ENCODE measurements at places on chromosomes 2 and 18.

GRCh38 chr2:227339098-227339599 lies 14.1 kb downstream of the MFF start:
- DNase-seq, result no peak

DNA sequence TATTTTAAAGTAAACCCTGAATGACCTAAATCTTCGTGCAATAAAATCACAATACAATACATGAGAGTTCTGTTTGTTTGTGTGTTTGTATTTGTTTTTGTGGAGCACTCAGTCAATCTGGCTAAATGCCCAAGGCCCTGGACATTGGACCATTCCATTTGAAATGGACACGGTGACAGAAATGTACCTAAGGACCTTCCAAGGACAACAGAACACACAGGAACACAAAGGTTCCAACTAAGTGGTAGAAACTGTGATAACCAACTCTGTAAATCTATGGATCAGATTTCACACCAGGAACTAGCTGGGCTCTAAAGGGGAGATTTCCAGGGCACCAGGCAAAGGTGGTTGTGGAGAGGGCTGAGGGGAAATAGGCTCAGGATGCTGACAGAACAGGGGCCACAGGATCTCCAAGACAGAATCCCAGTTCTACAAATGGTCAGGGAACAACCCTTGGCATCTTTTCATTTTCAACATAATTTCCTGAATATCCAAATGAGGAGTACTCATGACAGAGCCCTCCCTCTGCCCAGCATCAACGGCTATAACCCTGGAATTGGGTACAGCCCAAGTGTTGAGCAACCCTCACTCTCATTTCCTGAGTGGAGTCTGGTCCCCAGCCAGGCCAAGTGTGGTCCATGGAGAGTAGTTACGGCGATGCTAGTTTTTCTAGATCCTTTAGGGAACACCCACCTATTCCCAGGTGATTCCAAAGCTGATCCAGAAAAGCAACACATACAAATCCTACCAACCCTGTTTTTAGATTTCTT lies 78.4 kb downstream of the NCKAP5 start:
- DNase-seq, result no peak

- no peak for DNase-seq
Measured at GRCh38 chr2:31002537-31003150, 135.6 kb downstream of the GALNT14 start.

DNA sequence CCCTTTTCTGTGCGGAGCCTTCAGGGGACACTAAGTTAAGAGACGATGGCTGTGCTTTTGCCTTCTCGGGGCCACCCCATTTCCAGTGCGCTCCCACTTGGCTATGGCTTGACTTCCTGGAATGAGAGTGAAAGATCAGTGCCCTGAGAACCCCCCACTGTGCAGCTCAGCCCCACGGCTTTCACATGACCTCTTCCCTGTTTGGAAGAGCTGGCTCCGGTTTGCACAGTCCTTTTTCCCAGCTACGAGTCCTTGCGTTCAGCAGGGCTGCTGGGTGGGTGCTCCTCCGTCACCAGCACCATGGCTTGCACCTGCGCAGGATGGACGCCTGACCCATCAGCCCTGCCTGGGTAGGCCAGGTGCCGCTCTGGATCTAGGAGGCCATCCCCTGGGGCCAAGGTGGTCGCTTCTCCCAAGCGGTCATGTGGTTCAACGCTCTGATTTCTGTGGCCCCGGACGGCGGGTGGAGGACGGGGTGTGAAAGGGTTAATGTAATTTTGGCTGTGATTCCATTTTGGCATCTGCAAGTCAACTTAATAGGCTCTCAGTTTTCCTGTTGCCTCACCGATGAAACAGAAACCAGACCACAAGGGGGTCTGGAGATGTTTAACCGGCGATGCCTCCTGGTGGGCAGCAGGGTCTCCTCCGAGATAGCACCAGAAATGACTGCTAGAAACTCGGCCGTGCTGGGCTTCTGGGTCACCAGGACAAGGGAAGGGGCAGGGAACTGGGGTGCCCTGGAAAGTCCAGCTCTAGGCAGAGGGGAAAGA lies 113.1 kb upstream of the HAAO start:
- DNase-seq, result no peak

DNA sequence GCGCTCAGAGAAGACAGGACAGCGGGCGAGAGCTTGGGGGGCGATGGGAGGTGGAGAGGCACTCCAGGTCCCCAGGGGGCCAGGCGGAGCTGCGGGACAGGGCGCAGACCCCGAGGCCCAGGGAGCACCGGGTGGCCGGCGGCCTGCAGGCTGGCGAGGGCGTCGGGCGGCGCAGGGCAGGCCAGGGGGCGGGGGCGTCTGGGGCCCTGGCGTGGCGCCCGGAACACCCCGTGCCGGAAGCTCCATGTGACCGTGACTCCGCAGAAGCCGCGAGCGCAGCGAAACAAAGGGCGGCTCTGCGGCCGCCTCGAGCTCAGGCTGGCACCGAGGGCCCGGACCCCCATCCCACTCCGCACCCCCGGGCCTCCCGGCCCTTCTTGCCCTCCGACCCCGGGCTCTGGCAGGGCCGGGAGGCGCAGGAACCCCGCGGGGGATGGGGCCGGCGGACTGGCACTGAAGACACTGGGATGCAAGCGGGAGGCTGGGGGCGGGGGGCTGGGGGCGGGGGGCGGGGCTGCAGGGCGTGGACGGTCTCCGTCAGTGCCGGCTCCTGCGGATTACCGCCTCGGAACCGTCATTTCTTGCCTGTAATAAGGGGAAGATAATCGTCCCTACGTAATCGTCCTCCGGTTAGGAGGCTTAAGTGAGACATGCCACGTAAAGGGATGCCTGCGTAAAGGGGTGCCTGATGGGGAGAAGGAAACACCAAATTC lies 19.1 kb downstream of the SH2D6 start:
- peak; percentile 73 for DNase-seq

DNA sequence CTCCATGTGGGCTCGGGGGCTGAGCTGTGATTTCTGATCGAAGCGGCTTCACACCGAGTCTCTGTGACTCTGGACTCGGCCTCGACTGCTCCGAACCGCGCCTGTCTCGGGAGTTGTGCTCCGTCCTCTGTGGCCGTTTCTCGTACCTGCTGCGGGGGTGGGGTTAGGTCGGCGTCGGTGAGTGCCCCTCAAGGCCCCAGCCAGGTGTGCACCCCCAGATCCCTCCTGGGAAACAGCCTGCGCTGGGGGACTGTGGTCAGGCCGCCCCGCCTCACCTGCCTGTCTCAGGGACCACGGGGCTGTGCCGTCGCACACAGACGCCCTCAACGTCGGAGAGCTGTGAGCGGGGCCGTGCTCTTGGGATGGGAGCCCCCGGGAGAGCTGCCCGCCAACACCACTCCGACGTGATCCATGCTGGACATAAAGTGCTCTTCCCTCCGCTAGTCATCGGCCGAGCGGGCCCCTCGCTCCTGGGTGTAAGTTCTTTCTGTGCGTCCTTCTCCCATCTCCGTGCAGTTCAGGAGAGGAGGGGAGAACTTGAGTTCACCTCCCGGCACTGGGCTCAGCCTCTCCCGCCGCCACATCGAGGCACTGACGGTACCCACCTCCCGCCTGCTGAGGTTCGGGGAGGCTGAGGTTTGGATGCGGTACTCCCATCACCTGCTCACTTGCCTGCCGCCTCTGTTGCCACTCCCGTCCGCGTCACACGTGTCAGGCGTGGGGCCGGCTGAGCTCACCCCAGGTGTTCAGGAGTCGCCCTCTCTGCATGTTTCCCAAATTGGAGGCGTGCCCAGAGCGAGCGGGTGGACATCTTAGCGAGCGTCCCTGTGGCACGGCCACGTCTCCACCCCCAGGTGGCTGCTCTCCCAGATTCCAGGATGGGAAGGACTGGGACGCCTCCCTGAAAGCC lies 55.7 kb downstream of the CTDP1 start:
- no peak for DNase-seq

DNA sequence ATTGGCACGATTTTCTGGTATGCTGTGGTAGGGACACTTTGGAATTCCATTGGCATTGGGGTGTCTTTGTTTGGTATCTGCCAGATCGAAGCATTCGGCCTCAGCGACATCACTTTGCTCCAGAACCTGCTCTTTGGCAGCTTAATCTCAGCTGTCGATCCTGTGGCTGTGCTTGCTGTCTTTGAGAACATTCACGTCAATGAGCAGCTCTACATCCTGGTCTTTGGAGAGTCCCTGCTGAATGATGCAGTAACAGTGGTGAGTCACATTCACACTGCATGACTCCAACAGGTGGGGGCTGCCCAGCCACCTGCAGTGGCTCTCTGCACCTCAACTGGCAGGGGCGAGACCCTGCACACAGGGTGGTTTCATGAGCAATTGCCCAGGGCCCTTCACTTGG lies 38.4 kb downstream of the SLC9A2 start:
- no peak for DNase-seq

DNA sequence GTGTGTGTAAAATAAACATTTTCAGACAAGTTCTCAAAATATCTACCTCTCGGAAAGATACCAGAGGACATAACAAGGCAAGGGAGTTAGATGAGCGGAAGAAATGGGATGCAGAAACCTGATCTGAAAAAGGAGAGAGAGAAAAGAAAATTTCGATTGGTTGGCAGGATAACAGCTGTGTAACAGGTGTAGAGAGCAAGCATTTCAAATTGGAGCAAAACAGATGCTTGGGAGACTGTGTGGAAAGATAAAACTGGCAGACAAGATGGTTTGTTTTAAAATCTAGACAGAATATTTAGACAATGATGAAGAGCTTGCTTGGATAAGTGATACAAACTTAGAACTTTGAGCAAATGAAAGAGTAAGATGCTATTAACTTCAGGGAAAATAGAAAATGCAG lies 20.2 kb downstream of the CHST9 start:
- DNase-seq, result no peak

GRCh38 chr2:102141970-102142828 lies at the start of gene IL1R1:
Gene IL1R1, plus strand, starts transcription at chr2:102142746. Its CDS starts 14,979 bp downstream, at chr2:102157725.
- DNase-seq, result no peak

- DNase-seq, result no peak
Measured at GRCh38 chr2:217451666-217452065, 551.1 kb downstream of the TNS1 start.

- no peak for DNase-seq
Measured at GRCh38 chr2:171858397-171858958, 35.6 kb downstream of the SLC25A12 start.

- no peak for DNase-seq
Measured at GRCh38 chr2:23600346-23600745, 215.4 kb downstream of the KLHL29 start.

- DNase-seq, result no peak
Measured at GRCh38 chr2:22701561-22702160, 683.3 kb upstream of the KLHL29 start.

DNA sequence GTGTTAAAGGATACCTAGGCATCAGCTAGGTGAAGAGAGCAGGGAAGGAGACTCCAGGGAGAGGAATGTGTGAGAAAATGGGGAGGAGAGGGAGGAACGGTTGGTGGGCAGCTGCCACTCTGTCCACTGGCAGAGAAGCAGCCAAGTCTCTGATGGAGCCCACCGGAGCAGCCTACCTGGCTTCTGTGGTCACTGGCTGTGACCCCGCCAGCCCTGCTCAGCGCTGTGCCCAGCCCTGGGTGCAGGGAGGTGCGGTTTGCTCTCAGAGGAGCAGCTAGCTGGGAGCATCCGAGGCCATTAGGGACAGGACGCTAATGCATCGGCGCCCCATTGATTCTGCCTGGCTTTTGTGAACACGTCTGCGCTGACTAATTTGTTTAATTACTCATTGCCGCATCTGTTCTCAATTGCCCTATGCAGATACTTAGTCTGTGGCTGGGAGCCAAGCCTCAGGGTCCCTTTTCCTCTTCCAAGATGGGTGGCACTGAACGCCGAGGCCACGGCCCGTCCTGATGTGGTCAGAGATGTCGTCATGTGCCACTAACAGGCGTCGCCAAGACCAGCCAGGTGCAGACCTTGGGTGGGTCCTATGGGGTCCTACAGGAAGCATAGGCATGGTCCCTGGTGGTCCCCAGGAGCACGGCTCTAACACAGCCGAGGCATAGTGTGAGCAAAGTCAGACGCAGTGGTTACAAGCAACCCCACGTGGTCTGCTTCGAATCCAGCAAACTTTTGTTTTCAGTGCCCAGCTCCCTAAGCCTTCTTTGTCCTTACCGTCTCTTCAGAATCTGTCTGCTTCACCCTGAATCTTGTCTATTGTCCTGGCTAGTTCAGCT lies 82.0 kb downstream of the RRM2 start:
- DNase-seq, result no peak

DNA sequence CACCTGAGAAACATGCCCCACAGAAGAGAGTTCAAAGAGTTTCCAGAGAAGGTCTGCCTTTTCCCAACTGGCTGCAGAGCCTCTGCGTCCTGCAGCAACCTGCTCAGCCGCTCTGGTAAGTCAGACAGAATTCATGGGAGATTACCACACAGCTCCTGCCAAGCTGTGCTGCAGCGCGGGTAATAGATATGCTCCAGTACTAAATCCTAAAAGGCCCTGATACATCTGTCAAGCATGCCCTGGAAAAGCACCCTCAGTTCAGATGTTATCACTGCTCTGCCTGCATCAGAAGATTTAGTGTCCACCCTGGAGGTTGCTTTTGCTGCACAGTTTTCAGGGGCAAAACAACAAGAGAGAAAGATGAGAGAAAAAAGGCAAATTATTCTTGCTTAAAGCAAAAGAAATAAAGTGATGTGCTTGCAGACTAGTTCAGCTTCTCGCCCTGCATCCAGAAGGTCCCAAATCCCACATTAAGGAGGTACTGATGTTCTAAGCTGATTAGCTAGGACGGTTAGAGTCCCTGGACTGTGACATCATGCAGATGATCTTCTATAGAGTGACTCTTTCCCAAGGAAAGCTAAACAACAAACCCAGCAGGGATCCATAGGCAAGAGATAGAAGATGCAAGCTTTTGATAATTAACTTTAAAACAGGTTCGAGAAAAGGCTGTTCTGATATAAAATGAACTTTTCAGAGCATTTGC lies 488.6 kb downstream of the BCL11A start:
- DNase-seq, result no peak

DNA sequence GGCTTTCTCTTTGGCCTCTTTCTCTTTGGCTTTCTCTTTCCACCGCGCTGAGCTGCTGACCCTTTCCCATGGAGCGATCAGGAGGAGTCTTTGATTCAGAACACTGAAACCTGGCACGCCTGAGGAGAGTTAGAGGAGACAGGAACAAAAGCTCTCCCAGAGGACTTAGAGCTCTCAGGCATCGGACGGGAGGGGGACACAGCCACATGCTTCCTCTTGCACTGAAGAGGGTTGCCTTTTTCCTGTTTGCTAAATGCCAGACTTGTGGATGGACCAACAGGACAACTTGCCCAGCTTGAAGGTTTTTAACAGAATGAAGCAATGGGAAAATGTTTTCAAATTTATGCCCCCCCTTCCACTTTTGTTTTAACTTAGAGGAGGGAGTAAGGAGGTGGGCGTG lies 3.6 kb upstream of the PTPN18 start:
- no peak for DNase-seq

- DNase-seq, result no peak
Measured at GRCh38 chr2:213150315-213151097, 906 bp downstream of the IKZF2 start.

- no peak for DNase-seq
Measured at GRCh38 chr2:174634130-174635014, 36.8 kb upstream of the WIPF1 start.

GRCh38 chr18:23761941-23762340 lies 72.7 kb downstream of the LAMA3 start:
- DNase-seq, result no peak
